ENCODE measurements at places on chromosomes 4 and X.

- no peak for DNase-seq
Observed at GRCh38 chr4:126375462-126376054, 1060.8 kb downstream of the FAT4 start.

DNA sequence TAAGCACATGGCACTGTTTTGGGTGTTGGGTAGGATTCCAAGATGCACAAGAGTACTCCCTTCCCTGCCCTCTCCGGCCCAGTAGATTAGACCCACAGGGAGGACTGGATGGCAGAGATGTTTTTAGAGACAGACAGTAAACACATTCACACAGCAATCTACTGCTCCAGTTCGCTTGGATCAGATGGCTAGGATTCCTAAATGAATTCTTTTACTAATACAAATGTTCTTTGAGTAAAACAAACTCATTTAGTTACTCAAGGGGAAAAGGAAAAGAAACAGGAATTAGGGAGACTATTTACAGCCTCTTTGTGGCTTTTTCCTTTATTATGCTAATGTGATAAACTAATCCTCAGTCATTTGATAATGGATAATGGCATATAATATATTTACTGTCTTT is 5.9 kb downstream of the SNX25 start:
- DNase-seq, result no peak

DNA sequence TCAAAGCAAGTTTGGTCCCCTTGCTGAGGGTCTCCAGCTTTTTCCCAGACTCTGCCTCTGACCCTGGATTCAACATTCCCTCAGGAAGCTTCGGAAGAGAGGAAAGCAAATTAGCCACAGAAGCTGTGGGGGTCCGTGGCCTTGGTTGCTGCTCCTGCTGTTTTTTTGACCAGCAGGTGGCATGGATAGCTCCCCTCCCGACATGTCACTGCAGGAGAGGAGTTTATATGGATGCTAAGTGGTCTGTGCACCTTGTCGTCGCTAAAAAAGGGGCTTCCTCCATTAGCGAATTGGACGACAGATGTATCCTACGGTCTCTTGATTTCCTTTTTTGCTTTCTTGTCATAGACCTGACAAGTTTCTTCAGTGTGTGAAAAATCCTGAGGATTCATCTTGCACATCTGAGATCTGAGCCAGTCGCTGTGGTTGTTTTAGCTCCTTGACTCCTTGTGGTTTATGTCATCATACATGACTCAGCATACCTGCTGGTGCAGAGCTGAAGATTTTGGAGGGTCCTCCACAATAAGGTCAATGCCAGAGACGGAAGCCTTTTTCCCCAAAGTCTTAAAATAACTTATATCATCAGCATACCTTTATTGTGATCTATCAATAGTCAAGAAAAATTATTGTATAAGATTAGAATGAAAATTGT is 70.2 kb downstream of the CD38 start:
- DNase-seq, result peak; percentile 5

- no peak for DNase-seq
Observed at GRCh38 chr4:13918110-13918509, 290.6 kb upstream of the BOD1L1 start.

DNA sequence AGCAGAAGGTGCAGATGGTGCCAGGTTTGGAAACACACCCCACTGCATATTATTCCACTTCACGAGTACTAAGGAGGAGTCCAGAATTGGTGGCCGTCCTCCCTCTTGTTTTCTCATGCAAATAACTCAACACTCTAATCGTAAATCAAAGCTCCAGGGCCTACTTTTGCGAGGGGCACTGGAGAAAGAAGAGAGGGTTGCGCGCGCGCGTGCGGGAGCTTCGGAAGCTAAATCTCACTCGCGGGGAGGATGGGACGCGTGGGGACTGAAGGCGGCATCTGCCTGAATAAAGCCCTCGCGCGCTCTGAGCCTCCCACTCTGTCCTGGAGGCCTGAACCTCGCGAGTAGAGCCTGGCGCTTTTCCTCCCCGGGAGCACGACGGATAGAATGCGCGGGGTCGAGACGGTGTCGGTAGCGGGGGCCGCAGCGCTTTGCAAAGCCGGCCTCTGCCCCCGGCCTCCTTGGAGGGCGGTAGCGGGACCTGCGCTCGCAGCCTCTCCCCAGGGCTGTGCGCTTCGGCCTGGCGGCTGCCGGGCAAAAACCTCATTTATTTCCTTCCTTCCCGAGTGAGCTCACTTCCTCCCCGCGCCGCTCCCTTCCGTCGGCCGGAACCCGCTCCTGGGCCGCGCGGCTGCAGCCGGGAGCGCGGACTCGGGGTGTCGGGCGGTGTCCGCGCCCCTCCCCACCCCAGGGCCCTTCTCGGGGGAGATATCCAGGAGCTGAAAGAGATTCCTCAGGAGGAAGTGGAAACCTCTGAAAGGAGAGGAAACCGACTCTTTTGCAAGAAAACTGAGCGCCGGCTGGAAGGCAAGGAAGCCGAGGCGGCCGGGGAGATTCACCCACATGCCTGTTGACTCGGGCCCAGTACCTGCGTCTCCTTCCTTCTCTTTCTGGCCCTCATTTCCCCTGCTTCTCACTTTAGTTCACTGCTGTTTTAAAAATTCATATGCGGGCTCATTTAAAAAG is 20.7 kb downstream of the HAND2 start:
- DNase-seq, result peak; percentile 46

DNA sequence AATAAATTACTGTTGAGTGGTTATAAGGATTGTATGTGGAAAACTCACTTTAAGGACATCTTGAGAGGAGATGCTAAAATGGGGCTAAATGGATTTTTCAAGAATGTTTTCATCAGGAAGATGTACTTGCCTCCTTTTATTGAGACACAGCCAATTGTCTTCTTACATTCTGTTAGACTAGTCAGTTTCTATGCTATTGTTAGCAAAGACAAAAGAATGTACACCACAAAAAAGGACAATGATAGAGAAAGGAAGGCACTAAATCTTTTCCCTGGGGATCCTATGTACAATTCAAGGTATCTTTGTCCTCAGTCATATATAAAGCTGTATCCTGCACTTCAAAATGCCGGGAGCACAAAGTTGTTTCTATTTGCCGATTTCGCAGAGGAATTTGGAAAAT is 42.6 kb downstream of the TMA16 start:
- no peak for DNase-seq

DNA sequence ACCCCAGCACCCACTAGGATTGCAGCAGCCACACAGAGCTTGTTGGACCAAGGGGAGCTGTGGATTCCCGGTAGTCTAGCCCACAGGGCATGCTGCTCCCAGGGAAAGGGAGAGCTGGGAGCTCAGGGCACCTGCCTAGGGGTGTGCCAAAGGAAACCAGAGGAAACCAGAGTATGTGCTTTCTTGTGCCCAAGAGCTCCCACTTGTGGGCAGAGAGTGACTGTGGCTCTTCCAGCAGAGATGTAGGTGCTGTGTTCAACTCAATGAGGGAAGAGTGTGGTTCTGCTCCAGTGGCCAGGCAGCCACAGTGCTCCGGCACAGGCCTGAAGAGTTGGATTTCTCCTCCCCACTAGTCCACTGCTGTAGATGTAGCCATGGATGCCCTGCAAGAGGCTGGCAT is 1050.0 kb upstream of the INTU start:
- DNase-seq, result no peak

DNA sequence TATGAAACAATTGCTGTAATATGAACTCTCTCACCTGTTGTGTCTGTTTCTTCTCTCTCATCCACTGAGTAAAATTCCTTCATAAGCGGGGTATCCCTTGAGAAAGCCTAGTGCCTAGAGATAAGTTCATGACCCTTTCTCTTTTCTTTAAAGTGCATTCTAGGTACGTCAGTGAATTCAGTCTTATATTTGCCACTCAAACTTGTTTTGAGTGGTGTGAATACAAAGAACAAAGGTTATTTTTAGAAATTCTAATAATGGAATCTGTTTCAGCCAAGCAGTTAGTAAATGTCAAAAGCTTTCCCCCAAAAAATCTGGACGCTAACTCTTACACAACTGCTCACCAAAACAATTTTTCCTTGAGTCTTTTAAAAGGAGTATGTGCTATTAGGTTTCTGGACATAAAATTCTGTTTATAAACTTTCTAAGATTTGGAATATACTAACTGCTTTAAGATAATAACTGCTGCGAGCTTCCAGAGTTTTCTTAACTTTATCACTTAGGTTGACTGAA is 112.0 kb downstream of the VEGFC start:
- DNase-seq, result no peak

DNA sequence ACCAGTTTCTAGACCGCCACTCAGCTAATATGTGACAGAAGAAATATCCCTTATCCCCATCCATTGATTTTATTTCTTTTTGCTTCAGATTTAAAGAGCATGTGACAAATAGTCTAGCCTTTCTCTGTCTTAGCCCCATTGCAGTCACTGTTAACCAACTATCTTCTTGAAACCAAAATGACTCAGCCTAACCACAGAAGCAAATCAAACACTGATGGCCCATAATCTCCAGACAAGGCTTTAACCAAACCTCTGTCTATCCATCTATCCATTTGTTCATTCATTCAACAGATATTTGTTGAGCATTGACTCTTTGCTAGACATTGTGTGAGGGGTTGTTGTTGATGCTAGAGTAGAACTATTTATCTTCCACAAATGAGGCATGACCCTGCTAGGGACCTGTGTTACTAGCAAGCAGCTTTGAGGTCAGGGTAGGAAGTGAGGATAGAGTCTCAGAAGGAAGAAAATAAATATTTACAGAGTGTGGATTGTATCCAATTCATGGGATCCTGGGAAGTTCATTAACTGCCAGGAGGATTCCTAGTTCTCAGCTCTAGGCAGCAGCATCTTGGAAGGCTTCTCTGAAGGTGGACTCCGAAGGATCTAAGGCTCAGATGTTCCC is 22.5 kb downstream of the HNRNPH2 start:
- peak; percentile 71 for DNase-seq

GRCh38 chr4:105613306-105613705 is 60.9 kb downstream of the ARHGEF38 start:
- no peak for DNase-seq

- peak; percentile 26 for DNase-seq
Observed at GRCh38 chrX:150364347-150365050, 1.4 kb downstream of the MAMLD1 start.

- DNase-seq, result no peak
Observed at GRCh38 chrX:20061855-20062254, 54.9 kb downstream of the MAP7D2 start.

- DNase-seq, result no peak
Observed at GRCh38 chr4:70706044-70706461, 15.7 kb upstream of the RUFY3 start.
